Upper lobe of left lung (tissue), 6 donors: ENCODE measurements at places on chromosomes 1 and 21. TPM values are rescaled to one million over a fixed set of nuclear protein-coding genes. Genes with fewer than 3 reads are reported as not detected.

The AIM2 gene
- total RNA-seq: 0.80 TPM

The BGLAP gene
- not detected for total RNA-seq

The GPR161 gene
- 5.1 TPM for total RNA-seq

The LCE6A gene
- total RNA-seq: not detected

The GBP4 gene
- total RNA-seq: 27.4 TPM

The PRDM16 gene
- total RNA-seq: 17.0 TPM

The KCNJ15 gene
- total RNA-seq: 17.9 TPM

The KIF21B gene
- total RNA-seq: 3.6 TPM

The S100A7 gene
- total RNA-seq: not detected

- no peak for DNase-seq
Measured at GRCh38 chr1:98386675-98387440, 274.7 kb upstream of the SNX7 start.

DNA sequence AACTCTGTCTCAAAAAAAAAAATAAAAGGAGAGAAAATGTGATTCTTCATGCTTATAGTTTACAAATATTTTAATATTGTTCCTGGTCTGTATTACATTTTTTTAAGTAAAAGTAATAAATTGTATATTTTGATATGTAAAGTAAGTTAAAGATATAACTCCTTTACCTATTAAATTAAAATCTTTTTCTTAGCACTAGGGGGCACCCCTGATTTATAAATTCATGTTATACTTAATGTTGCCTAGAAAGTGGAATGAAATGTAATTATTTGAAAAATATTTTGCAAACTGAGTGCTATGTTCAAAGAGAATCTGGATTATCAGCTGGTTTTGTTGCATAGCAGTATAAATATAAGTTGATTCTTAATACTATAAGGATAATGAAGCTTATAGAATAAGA lies 49.2 kb downstream of the RALGPS2 start:
- DNase-seq: no peak

DNA sequence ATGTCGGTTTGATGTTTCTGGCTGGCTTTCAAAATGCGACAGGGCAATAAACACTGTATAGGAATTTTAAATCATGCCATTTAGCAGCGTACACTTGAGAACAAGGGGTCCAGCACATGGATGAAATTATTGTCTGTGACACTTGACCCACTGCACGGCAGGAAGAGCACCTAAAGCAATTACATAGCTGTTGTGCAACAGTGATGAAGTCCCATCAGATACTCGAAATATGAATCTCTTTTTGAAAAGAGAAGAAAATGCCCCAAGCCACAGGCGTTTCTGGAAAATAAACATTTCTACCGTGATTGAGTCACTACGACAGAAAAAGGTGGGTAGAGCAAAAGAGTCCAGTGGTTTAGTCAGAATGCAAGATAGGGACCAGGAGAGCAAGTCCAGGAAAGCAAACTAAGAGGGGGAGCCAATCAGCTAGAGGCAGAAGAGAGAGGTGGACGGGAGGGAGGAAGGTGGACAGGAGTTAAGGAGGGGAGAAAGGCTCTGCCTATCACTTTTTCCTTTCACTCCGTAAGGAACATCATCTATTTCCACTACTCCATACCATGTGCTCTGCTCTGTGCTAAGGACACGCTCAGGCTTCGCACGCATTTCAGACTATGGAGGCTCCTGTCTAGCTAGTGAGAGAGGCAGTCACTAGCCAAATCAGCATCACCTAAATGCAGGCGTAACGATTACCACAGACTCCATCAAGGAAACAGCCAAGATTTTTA lies 6.4 kb downstream of the DSCAM start:
- DNase-seq: no peak

DNA sequence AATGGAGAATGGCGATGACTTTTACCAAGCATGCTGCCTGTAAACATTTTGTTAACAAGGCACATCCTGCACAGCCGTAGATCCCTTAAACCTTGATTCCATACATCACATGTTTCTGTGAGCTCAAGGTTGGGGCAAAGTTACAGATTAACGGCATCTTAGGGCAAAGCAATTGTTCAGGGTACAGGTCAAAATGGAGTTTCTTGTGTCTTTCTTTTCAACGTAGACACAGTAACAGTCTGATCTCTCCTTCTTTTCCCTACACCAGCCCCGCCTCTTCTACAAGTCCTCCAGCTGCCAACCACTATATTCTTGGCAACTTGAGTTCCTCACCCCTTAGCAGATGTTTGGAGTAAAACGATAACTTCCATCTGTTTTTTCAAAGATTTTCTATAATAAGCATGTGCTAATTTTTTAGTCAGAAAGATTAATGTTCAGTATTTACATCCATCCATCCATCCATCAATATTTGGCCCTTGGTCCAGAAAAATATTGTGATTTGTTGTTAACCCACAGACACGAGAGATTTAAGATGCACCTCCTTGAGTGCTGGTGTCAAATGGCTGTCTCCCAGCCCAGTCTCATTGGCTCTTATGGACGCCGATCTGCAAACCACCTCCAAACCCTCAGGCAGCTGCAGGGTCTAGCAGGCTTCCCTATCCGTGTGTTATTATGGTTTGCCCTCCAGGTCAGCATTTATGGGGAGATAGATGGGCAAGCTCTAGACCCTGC lies 3.8 kb downstream of the DNALI1 start:
- no peak for DNase-seq

GRCh38 chr21:38363693-38364092 lies 106.9 kb downstream of the KCNJ15 start:
- no peak for DNase-seq

DNA sequence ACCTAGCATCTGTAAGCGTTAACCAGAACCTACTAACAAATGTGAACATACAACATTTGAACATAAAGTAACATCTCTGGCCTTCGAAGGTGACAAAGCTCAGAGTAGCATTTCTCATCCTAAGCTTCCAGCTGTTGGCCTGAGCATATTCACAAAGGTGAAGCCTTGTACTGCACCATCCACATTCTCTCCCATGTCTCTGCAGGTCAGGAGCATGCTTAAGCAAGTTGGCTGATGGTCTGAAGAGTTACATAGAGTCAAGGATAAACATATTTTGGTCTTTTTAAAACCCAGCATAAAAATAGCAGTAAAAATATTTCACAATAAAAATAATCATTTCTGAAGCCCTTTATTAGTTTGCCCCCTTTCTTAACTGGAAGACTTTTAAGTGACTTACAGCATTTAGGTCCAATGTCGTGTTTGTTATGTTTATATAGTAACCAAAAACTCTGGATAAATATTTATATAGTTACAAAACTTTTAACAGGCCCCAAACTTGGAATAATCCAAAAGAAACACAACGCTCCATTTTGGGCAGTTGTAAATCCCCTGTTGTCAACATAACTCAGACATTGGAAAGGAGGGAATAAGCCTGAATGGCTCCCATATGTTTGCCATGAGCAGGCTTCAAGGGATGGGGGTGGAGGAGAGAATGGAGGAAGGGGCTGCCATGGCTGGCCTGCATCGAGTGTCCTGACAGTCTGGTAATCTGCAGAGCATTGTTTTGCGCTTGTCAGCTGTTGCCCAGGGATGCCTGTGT lies 42.8 kb upstream of the ENAH start:
- no peak for DNase-seq

DNA sequence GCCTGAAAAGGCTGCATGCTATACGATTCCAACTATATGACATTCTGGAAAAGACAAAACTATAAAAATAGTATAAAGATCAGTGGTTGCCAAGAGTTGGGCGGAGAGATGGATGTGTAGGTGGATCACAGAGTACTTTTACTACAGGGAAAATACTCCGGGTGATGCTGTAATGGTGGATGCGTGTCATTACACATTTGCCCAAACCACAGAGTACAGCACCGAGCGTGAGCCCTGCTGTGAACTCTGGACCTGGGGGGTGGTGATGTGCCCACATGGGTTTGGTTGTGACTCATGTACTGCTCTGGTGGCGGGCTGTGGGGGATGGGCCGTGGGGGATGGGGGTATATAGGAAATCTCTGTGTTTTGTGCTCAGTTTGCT lies 162.7 kb upstream of the COL6A1 start:
- no peak for DNase-seq

- no peak for DNase-seq
Measured at GRCh38 chr1:198638441-198638840, 399 bp upstream of the PTPRC start.

DNA sequence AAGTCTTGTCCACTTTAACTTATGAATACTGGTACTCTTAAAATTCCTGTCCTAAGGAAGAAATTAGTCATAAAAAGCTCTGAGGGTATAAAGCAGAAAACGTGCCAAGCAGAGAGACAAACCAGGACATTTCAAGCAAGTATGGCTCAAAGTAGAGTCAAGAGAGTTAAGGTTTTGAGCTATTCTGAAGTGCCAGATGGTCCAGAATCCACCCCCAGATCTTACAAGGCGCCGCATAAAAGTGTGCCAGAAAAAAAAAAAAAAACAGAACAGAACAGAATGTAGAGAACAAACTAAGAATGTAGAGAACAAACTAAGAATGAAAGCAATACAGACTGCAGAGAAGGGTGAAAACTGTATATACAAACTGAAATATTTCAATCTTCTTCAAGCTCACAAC lies 12.5 kb downstream of the EPS15 start:
- no peak for DNase-seq

- DNase-seq: no peak
Measured at GRCh38 chr1:94283462-94283861, 46.1 kb upstream of the ARHGAP29 start.
